T-helper 1 cell (primary cell): ENCODE measurements at places on chromosomes 4 and X.

GRCh38 chrX:107628662-107629539 lies 591 bp downstream of the PRPS1 start:
- DNase-seq: peak; percentile 36

GRCh38 chr4:5572751-5573150 lies 135.6 kb downstream of the EVC2 start:
- DNase-seq: no peak

DNA sequence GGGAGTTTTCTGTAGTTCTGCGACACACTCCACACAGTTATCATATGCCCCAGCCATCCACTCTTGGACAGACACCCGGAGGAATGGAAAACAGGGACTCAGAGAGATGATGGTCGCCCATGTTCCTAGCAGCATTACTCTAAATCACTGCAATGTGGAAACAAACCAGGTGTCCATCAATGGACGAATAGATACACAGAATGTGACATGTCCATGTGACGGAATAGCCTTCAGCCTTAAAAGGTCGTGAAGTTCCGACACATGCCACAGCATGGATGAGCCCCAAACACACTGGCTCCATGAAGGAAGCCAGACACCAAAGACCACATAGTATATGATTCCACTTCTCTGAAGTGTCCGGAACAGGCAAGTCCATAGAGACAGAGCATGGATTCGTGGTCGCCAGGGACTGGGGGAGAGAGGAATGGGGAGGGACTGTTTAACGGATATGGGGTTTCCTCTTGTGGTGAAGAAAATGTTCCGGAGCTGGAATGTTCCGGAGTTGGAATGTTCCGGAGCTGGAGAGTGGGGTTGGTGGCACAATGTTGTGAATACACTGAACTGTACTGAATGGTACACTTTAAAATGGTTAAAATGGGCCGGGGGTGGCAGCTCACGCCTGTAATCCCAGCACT lies 28.7 kb upstream of the AFAP1 start:
- DNase-seq: no peak

GRCh38 chrX:120242813-120243212 lies 7.8 kb upstream of the ZBTB33 start:
- DNase-seq: no peak

DNA sequence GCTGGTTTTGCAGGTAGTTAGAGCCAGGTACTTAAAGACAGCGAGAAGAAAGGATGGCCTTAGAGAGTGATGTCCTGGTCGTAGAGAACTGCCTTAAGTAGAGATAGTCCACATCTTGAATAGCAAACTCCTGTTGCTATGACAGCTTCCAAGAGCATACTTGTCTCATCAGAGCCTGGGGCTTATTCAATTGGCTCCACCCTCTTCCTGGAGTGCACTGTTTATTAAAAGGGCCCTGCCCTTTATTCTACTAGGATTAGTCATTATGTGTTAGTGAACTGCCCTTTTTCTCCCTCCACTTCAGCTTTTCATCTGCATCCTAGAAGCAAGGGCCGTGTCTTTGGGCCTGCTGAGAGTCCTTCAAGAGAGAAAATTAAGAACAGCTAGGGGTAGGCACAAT lies 94.5 kb upstream of the EOLA2 start:
- DNase-seq: no peak

- DNase-seq: no peak
These were observed 70.7 kb upstream of the ANXA10 start for GRCh38 chr4:168021666-168022065.

- no peak for DNase-seq
These were observed 1338.0 kb downstream of the FSTL5 start for GRCh38 chr4:160825644-160826338.

GRCh38 chrX:53319614-53320542 lies 38.5 kb upstream of the IQSEC2 start:
- no peak for DNase-seq

GRCh38 chr4:7154351-7154981 lies 37.9 kb upstream of the SORCS2 start:
- no peak for DNase-seq

DNA sequence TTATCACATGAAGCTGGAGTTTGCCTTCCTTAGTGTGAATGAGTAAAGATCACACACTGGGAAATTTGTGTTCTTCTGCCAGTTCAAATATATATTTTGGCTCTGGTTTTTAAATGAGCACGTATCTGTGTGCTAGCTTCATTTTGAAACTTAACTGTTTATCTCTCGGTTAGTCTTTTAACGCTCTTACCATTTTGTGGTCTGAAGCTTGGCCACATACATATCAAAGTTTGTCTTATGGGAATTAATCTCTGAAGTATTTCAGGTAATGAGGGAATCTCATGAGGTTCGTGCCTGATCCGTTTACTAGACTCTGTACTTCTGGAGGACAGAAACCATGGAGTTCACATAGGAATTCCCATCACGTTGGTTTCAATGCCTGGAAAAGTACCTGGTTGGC lies 13.8 kb downstream of the ATP10D start:
- no peak for DNase-seq

- DNase-seq: no peak
These were observed 114.8 kb upstream of the NEIL3 start for GRCh38 chr4:177194906-177195305.

DNA sequence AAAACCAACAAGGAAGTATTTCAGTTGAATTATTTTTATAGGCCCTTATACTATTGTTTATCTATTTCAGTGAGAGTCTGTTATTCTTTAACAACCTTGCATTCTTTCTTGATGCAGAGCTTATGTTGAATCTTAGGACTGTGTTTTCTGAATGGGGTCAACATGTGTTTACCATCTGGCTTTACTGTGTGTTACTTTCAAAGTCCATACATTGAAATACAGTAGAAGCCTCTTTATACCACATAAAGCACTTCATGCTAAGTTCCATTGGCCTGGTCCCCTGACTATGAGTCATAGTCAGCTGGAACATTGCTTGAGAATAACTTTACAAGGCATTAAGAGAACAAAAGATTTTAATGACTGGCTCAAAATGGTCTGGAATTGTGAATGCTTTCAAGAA lies 152.6 kb downstream of the GASK1B start:
- DNase-seq: no peak

GRCh38 chr4:52241916-52242315 lies 190.8 kb downstream of the SPATA18 start:
- DNase-seq: no peak

DNA sequence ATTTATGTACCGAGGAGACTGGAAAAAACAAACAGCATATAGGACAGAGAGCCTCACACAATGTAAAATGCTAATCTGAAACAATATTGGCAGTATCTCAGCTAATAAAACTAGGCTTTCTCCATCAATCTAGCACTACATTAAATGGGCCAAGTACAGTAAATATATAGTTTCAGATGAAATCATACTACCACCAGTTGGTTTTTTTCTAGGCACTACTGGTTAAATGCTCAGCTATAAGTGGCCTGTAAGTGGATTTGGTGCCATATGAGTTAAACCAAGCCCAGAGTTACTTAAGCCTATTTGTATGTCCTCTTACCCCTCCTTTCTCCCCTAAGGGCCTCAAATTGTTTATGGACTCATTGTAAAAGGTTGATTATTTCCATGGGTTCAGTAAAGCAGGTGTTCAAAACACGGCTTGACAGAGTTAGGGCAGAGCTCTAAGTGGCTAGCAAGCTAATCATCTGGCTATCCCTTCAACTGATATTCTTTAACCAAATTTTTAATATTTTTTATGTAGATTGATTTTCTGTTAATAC lies 57.5 kb downstream of the FAM13A start:
- DNase-seq: no peak

GRCh38 chrX:130793975-130794374 lies 109.0 kb downstream of the ENOX2 start:
- no peak for DNase-seq

- DNase-seq: no peak
These were observed 228.4 kb upstream of the VCX start for GRCh38 chrX:7614616-7615015.
